ENCODE measurements at places on chromosomes 1 and 21.

DNA sequence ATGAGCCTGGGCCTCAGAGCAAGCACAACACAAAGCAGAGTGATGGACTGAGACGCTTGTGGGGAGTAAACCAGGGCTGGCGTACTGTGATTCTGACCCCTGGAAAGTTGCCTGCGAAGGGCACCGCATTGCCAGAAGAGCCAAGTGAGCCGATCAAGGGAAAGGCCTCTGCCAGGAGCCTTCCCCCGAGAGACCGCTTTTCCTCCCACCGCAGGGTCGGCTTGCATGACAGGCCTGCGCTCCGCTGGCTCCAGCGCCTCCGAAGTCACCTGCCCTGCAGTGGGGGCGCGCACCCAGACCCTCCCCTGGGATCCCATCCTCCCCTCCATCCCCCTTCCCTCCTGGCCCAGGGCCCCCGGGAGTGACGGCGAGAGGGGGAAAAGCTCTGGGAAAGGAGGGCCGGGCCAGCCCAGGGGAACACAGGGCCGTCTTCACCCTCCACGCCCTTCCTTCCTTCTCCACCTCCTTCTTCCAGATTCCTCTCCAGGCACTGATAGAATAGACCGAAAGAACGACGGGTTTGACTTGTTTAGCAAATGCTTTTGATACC is 165.0 kb downstream of the TRIM33 start:
- no peak for DNase-seq

DNA sequence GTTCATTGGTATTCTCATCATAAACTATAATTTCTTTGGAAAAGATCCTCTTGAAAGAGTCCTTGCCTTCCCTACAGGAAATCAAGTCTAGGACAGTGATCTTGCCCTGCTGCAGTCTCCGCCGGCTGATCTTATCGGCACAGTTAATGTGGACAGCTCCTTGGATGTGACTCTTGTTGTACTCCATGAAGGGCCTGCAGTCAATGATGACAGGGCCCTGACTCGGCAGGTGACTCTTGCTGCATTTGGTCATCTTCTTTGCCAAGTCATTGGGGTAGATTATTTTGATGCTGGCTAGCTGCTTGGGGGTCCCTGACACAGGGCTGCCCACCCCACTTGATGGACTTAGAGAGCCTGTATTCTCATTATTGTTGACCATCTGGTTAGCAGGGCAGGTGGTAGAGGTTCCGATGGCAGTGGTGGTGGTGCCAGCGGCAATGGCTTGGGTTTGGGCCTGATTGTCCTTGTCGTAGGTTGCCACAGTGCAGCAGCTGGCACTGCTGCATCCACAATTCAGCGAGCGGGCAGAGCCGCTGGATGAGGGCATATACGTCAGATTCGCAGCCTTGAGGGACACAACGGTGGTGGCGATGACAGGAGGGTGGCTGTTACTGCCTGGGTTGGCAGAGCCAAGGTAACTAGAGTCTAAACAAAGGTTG is 2.7 kb downstream of the DUSP10 start:
- no peak for DNase-seq

DNA sequence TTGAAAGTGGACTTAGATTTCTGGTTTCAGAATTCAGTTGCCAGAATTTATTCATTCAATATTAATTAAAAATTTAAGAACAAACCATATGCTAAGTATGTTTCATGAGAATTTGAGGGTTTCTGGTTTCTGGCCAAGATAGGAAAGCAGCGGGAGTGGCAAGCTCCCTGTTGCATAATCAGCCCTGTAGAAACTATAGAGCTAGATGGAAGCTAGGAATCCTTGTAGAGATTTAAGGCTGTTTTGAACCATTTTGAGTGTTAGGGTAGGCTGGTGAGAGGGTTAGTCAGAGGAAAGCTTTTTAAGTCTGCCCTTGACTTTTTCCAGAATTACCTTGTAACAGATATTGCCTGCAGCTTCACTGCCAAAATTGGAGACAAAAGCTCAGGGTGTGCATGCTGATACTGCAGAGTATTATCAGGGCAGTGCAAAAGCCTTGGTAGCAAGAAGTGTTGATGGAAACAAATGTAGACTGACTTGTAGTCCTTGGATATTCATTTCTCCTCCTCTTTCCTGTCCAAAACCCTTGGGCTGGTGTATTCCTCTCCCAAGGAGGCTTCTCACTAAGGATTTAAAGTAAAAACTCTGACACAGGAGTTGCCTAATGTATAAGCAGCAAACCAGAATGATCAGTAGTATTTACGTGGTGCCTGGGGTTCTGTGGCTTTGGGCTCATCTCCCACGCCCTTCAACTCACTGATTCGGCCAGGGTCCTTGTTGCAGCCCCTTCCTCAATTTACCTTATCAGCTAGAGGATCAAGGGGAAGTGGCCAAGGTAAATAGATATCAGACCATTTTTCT is 12.6 kb upstream of the GIPC2 start:
- no peak for DNase-seq

DNA sequence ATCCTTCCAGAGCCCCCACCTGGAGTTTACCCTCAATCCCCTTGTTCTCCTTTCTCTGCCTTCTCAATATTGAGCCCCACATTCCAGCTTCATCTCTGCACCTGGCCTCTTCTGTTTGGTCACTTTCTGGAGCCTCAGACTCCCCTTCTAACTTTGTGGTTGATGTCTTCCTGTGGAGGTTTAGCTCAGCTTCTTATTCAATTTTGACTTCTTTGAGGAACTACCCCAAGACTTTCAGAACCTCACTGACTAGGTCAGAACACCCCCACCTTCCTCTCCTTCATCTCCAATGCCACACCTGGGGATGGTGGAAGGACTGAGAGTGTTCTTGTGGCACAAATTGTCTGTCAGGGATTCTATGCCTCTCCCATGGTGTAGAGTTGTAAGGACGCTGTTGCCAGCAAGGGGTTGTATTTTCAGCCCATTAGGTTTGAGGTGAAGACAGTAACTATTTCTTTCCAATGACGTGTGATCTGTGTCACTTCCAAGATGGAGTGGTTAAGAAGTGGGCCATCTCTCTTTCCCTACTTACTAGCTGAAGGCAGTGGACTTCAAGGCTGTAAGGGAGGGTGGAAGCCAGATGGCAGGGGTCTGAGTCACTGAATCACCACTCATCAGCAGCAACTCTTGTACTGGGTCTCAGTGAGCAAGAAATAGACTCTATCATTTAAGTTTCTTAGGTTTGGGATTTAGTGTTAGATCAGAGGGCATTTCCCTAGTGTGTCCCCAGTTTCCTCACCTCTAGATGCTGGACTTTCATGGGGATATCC is 80.6 kb downstream of the PAPPA2 start:
- no peak for DNase-seq

DNA sequence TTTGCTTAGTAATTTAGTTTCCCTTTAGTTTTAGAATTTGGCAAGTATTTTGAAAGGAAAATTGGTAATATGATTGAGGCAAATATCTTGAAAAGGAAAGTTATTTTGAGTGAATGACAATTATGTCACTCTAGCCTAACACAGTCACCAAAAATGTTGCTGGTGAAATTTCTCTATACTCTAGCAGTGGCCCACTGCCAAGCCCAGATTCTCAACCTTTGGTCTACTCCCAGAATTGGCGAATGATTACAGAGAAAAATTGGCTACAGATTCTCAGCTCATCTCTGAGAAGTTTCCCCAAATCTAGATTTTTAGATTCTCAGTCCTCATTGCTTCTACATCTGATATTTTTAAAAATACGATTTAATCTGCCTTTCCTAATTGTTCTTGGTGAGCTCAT is 84.9 kb downstream of the PIGK start:
- DNase-seq, result no peak

GRCh38 chr1:176559878-176560277 is 96.9 kb downstream of the PAPPA2 start:
- peak; percentile 78 for DNase-seq

DNA sequence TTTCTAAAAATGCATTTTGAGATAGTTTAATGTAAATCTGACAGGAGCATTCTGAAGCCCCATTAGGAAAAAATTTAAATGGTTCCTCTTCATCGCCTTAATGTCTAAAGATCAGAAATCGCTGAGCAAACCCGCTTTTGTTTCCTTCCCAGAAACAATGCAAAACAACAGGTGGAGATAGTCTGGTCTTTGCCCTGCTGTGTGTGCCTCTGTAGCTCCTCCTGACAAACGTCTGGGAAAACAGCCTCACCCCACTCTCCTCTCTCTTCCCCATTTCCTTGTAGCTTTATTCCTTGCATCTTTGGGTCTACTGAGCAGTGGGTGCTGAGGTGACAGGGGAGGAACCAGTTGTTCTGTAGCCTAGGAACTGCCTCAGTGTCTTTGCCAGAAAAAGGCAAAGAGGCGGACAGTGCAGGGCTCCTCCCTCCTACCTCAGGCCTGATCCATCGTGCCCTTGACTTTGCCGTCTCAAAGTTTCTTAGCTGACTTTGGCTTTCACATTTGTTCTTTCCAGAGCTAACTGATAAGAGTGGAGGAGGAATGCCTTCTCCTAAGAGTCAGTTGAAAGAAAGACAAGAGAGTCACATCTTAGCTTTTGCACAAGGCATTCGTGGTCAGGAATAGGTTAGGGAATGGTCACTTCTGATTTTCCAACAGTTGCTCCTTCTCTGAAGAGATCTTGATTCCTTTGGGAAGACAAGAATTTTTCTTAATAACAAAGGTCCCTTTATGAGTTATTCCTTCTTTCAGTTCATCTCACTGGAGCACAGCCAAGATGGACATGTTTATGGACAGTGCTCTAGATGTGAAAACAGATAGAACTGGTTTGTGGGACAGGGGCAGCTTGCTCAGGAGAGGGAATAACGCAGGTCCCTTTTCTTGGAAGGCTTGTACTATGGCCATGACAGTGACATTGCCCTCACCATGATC is 24.9 kb downstream of the SYT11 start:
- no peak for DNase-seq

- DNase-seq, result no peak
Measured at GRCh38 chr1:54874079-54874830, 12.7 kb downstream of the DHCR24 start.

- DNase-seq, result no peak
Measured at GRCh38 chr1:101388904-101389546, 152.2 kb downstream of the S1PR1 start.

DNA sequence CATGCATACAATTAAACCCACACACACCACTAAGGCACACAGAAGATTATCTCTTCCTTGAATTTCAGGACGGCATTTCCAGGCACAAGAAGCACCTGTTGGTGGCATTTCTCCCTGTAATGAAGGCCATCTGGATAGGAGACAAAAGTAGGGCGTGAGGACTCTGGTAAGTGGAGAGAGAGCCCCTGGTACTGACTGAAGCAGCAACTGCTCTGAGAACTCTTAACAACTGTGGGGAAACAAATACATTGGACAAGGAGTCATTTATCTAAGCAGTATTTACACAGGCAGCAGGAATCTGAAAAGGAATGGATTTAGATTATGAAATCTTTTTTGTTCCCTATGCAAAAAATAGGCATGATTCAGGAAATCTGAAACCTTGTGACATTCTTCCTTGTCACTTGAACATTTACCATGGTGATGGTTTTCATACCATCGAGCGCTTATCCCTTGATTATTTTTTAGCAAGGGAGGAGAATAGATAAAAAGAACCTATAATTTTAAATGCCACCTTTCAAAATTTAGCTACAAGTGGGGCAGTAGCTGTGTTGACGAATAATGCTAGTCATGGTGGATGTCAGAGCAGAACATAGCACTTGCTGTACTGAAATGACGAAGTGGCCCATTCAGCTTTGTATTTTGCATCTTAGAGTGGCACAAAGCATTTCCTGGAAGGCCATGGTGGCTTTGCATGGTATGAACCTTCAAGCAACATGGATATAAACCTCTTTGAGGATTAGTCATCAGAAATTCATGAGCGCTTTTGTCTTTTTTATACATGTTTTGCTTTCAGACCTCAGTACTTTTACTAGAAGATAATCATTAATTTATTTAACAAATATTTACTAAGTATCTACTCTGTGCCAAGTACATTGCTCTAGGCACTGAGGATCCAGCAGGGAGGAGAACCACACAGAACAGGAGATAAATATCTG is 362.0 kb downstream of the ADGRL2 start:
- DNase-seq, result peak; percentile 3

GRCh38 chr1:61080413-61081143 is 1.8 kb upstream of the NFIA start:
- DNase-seq, result peak; percentile 69

GRCh38 chr1:113784104-113784779 is 25.0 kb upstream of the PHTF1 start:
- no peak for DNase-seq

DNA sequence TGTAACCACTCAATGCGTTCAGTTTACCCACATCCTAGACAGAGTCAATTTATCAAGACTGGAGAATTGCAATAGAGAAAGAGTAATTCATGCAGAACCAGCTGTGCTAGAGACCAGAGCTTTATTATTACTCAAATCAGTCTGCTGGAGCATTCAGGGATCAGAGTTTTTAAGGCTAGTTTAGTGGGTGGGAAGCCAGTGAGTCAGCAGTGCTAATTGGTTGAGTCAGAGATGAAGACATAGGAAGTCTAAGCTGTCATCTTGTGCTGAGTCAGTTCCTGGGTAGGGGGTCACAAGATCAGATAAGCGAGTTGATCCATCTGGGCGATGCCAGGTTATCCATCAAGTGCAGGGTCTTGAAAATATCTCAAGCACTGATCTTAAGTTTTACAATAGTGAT is 499.6 kb downstream of the MRPL39 start:
- DNase-seq, result no peak

GRCh38 chr1:5109633-5110032 is 455.2 kb downstream of the AJAP1 start:
- no peak for DNase-seq

DNA sequence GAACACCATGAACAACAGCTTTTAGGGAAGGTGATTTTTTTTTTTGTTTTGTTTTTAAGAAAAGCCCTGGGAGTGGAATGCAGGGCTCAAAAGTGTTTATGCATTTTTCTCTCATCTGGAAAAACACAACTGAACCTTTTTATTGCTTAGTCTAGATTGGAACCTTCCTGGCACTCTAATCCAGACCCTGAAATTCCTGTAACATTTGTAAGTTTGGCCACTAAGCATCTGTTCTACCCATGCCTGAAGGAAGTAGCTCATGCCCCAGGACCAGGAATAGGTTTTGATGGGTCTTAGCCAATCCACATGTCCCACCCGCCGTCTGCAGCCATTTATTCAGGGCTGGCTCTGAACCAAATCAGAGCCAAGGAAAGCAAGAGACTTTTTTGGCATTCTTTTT is 39.7 kb upstream of the SLC2A1 start:
- DNase-seq, result no peak

DNA sequence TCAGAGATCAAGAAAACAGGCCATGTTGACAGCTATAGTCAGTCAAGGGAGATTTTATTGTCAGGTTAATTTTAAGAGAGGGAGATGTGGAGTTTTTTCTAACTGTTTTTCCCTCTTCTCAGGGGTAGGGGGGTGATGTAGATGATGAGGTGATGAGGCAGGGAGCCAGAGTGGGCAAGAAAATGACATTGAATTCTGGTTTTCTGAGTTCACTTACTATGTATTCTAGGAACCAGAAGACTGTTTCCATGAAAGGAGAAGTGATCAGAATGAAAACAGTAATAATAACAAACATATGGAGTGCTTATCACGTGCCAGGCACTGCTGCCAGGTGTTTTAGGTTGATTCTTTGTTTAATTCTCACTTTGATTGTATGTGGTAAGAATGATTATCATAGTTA is 40.2 kb downstream of the CASQ2 start:
- no peak for DNase-seq

GRCh38 chr1:44523593-44524591 is 118.8 kb downstream of the RNF220 start:
- no peak for DNase-seq

GRCh38 chr1:206924592-206925105 is 2.9 kb upstream of the FCMR start:
- DNase-seq, result no peak
